ENCODE measurements at places on chromosomes 7 and 10.
A peak's percentile ranks its signal among the peaks of the same experiment; 100 is the strongest.

GRCh38 chr7:26345202-26345601 lies 53.5 kb downstream of the SNX10 start:
- no peak for DNase-seq

- no peak for DNase-seq
Measured at GRCh38 chr10:72323771-72324191, 30.9 kb downstream of the DNAJB12 start.

GRCh38 chr7:39507866-39508551 lies 58.2 kb upstream of the YAE1 start:
- DNase-seq: no peak

DNA sequence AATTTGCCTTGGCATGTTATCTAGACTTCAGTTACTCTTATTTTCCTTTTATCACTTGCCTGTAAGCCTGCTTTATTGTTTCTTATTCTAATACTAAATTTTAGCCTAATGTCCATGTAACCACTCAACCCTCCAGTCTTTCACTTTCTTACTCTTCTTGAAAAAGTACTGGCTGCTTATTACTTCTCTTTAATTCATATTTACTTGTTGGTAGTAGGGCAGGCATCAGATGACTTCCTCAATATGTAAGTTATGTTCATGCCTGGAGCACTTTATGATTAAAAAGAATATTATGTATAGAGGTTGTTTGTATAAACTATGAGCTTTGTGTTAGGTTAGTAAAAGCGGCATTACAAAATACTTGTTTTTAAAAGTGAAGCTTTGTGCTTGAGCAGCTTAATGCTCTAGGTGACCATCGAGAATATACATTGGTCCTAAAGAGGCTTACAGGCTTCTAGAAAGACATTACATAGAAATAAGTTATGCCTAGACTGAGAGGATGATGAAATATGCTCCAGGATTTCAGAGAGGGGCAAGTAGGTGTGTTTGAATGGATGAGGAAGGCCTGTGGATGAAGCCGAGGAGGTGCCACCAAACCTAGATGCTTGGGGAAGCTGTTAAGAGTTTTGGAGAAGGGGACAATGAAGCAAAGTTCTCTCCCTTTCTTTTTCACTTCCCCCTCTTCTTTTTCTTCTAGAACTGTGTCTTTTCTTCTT lies 207.1 kb upstream of the HDAC9 start:
- no peak for DNase-seq

DNA sequence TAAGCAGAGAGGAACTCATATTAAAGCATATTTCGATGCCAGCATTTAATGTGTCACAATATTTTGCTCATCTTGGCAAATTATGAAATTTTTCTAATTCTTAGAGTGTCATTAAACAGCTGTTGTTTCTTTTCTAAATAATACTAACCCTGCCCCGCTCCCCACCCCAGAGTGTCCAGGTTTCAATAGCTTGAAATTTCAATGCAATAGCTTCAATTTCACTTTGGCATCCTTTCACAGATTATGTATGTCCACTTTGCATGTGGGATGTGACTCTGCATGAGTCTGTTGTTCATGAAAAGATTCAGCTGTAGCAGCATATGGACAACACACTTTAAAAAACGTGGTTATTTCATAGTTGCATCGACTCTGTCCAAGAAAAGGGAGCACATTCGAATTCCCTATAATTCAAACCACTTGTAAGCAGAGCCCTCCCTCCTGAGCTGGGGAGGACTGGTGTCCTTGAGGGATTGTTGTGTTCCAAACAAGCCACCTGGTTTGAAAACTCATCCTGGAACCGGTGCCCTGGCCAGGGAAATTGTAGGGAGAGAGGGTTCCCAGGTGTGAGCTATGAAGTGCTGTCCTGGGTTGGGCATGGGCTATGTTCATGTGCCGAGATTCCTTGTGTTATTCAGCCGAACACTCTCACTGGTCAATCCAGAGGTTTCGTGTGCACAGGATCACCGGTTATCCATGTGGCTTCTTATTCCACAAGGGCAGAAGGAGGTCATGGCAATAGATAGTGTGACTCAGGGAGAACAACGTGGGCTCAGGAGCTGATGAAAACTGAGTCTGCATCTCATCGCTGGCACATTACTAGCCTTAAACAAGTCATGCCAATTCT lies 64.6 kb upstream of the CREB5 start:
- DNase-seq: no peak

DNA sequence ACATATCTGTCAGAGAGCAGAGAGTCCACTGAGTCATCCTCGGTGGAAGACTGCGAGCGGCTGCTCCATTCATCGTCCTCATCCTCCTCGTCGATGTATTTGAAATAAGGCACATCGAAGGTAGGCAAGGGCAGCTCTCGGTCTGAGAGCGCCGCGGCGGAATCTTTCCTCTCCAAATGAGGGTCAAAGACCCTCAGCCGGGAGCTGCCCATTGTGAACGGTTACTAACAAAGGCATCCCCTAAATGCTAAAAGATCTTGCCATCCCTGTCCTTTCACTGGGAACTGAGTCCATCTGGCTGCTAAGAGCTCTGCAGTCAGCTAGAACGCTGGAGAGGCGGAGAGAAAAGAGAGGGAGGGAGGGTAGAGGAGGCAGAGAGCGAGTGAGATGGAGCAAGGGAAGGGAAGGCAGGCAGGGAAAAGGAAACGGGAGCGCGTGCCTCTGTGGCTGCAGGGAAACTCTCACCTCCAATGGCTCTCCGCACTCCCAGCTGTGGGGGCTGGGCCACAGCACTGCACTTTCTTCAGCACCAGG lies 163.4 kb downstream of the RAPGEF5 start:
- DNase-seq: no peak

- peak; percentile 88 for DNase-seq
Measured at GRCh38 chr7:76294344-76295024, 8.0 kb upstream of the HSPB1 start.

DNA sequence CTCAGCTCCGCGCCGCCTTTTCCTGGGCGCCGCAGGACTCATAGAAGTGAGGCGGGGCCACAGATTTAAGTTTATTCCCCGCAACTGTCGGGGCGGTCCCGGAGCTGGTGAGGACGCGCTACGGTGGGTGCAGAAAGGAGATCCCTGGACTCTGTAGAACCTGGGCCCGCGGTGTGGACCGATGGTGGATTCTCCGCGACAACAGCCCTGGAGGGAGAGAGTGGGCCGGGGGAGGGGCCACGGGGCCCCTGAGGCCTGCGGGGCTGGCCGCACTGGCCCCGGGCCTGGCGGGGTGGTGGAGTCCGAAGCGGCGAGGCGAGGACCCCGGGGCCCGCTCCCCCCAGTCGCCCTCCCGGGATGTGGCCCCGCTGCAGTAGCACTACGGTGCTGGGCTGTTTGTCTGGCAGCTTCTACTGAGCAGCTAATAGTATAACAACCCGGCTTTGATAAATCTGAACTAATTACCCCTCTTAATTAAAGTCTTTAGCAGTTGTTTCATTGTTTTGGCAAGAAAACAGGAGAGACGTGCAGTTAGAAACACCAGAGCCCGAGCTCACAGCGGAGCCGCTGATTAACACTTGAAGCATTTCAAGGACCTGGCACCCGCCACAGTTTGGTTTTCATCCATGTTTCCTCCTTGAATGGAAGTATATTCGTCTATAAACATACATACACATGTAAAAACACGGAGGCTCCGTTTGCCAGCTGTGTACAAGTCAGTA lies 4.2 kb downstream of the FEZF1 start:
- DNase-seq: no peak

DNA sequence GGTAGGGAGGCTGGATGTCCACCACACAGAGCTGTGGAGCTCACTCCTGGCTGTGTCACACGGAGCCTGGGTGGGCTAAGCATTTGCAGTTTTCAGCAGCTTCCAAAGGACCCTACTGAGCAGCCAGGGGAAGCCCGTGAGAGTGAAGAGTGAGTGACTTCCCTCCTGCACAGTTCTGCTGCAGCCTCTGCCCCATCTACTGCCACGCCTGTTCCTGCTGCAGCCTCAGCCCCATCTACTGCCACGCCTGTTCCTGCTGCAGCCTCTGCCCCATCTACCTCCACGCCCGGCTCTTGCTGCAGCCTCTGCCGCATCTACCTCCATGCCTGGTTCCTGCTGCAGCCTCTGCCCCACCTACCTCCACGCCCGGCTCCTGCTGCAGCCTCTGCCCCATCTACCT lies 12.2 kb downstream of the ADAM8 start:
- DNase-seq: no peak

DNA sequence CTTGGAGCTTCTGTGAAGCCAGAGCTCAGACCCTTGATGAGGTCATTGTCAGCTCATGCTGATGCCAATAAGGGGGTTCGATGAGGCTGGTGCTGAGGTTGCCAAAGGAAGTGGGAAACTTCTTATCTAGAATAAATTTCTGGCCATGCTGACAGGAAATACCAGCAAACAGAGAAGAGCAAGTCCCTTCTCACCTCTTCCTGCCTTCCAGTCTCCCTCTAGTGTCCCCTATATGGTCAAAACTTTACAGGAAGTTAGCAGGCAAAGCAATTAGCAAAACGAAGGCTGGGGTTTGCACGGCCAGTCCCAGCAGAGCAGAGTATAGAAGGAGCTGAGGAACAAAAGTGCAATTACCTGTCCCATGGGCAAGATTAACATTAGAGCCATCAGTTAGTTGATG lies 15.1 kb upstream of the NEUROG3 start:
- no peak for DNase-seq

DNA sequence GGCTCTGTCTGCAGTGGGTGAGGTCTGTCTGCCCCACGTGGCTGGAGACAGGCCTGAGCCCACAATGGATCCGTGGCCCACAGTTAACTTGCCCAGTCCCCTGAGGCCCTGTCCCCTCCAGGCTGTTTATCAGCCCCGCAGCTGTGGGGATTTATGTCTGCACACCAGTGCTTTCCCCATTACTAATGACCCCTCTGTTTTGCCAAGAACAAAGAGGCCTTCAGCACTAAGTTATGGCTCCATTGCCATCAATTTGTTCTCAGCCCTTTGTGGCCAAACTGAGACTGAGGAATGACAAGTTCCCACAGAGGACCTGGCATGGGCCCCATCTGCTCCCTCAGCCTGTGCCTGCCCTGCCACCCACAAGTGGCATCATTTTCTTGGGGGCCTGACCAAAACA lies 138.2 kb downstream of the C10orf105 start:
- DNase-seq: no peak

DNA sequence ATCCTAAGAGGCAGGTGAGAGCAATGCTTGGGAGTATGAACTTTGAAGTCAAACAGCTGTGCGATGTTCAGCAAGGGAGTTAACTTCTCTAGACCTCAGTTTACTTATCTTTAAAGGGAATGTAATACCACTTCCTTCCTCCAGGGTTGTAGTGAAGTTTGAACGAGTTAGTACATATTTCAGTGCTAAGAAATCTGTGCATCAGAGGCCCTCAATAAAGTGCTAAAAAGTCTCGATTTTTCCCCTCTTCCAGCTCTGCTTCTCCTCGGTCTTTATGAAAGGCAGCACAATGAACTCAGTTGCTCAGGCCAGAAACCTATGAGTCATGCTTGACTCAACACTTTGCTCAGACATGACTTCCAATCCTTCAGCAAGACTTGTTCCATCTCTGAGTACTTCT lies 418.9 kb downstream of the MDFIC start:
- no peak for DNase-seq

- DNase-seq: peak; percentile 13
Measured at GRCh38 chr10:546971-547590, 142.4 kb downstream of the DIP2C start.

GRCh38 chr10:4081685-4082111 lies 296.7 kb upstream of the KLF6 start:
- no peak for DNase-seq

All from NCI-H1417 (cell line).